ENCODE measurements at places on chromosomes 4 and X.

DNA sequence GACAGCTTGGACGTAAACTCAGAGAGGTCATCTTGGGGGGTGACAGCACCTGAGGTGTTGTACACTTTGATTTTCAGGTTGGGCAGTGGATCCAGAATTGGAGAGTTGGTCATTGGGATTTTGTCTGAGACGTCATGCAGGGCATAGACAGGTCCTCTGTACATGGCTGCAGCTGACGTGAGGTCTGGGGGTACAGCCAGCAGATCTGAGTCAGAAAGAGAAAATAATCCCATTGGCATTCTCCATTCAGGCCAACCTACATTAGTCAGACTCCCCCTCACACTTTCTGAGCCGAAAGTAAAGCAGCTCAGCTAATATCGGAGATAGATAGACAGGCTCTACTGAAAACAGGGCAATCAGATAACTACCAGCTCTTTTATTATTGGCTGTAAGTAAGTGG, 329.7 kb downstream of the UNC5C start:
- DNase-seq, result no peak

- no peak for DNase-seq
These were observed 531 bp upstream of the GPRIN3 start for GRCh38 chr4:89308161-89308500.

DNA sequence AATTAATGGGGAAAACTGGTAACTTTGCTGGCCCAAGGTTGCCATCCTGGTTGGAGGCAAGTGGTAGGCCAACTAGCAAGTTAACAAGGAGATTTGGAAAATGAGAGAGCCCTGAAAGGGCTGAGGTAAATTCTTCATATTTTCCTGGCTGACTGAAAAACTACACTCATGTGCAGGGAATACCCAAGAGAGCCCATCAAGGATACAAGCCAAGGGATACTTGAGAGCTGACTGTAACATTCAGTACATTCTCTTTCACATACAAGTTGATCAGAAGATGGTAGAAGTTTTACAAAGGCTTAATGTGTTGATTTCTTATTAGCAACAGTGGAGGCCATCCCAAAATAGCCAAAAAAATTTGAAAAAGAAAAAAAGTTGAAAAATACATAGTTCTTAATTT, 33.3 kb downstream of the IL2 start:
- no peak for DNase-seq

- DNase-seq, result no peak
These were observed 248.6 kb upstream of the JADE1 start for GRCh38 chr4:128560754-128561495.

DNA sequence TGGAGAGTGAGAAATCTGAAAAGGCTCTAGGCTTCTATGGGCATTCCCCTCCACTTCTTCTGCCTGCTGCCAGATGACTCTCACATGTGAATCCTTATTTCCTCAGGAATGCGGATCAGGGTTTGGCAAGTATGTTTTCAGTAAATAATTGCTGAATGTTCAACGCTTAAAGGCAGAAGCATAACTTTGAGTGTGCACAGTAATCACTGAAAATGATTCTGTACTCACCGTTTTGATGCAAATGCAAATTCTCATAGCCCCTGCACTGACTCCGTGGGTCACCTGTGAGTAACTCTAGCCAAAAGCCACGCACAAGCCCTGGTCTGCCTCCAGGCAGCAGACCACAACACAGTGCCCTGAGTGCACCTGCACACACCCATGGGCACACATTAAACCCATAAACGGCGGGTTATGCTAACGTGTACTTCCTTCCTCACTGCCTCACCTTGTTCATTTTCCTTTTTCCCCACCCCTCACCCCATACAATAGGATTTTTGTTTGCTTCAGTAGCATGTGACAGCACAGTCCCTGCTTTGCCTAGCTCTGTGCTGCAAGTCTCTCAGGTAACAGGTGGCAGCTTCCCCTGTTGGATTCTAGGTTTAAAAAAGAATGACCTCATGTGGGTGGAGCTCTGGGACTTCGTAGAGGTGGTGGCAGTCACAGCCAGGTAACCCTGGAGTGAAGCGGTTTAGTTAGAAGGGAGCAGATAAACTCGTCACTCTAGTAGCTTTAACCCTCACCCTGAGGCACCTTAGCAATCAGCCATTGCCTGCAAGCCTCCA, at the start of gene ARHGEF38:
Gene ARHGEF38 (plus strand): TSS at position 656 of the 782 bp plus-strand sequence. CDS start 146 bp downstream, outside the sequence.
- DNase-seq, result no peak

GRCh38 chr4:105657117-105657765, 51.2 kb downstream of the INTS12 start:
- no peak for DNase-seq

- no peak for DNase-seq
These were observed 16.3 kb downstream of the L1CAM start for GRCh38 chrX:153869473-153870287.

DNA sequence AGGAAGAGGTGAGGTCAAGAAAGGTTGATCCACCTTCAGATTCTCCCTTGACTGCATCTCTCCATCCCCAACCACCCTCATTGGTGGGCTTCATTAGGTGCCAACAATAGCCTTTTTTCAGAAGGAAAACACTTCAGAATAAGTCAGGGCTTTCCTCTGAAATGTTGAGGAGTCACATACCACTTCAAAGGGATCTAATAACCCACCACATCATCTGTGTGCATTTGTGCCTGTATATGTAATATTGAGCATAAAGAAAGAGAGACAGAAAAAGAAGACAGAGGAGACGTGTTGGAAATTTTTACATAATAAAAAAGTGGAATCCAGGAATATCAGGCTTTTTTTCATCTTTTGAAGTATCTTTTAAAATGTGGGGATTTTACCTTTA, 209.1 kb upstream of the SLC7A11 start:
- no peak for DNase-seq

DNA sequence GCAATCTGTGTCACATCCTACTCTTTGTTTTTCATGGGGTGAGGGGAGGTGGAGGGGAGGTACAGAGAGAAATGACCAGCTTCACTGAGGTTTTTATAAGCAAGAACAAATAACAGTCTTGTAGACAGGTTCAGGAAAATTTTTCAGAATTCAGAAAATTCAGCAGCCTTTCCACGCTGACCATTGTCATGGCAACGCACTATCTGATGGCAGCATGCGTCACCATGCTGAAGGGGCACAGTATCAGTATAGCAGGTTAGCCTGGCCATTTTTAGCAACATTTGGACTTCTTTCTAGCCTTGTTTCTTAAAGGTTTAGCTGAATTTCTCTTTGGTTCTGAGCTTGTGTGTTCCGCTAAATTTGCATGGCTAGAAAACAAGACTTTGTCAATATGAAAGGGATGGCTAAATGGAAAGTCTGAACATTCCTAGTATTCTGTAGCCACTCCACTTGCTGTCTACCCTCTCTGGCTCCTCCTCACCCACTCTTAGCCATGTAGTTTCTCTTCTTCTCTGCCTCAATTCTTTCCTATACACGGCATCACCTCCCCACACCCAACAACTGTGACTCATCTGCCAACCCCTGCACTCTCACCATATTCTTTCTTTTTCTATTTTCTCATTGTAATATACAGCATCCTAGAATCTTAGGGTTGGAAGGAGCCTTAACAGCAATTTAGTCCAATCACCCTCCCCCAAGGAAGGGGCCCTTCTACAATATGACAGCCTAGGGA, 42.7 kb upstream of the CITED1 start:
- DNase-seq, result no peak

DNA sequence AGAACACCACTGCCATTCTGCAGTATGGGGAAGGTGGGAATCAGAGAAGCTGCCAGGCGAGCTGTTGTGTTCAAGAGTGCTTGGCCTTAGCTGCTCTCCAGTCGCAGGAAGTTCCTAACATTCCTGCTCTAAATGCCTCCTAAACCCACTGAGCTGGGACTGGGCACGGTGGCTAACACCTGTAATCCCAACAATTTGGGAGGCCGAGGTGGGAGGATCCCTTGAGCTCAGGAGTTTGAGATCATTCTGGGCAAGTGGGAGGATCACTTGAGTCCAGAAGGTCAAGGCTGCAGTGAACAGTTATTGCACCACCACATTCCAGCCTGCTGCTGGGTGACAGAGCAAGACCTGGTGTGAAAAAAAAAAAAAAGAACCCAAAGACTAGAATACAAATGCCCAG, 690.3 kb upstream of the FAM241A start:
- DNase-seq, result no peak

DNA sequence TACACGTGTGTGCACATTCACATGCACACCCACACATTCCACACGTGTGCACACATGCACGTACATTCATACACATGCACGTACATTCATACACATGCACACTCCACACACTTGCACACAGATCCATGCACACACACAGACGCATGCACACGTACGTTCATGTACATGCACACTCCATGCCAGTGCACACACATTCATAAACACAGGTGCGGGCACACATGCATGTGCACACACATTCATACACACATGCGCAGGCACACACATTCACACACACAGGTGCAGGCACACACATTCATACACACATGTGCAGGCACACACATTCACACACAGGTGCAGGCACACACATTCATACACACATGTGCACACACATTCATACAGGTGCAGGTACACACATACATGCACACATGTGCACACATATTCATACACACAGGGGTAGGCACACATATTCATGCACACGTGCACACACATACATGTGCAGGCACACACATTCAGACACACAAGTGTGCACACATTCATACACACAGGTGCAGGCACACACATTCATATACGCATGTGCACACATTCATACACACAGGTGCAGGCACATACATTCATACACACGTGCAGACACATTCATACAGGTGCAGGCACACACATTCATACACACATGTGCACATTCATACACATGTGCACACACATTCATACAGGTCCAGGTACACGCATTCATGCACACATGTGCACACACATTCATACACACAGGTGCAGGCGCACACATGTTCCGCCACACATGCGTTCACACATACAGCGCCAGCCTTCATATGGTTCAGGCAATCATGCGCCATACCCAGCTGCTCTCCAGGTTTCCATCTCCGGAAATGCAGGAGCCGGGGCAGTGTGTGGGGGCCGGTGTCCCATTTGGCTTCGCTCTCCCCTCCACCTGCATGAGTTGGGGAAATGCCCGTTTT, 124.8 kb downstream of the HMX1 start:
- no peak for DNase-seq

GRCh38 chr4:152763796-152764195, 15.7 kb downstream of the TIGD4 start:
- DNase-seq, result no peak

DNA sequence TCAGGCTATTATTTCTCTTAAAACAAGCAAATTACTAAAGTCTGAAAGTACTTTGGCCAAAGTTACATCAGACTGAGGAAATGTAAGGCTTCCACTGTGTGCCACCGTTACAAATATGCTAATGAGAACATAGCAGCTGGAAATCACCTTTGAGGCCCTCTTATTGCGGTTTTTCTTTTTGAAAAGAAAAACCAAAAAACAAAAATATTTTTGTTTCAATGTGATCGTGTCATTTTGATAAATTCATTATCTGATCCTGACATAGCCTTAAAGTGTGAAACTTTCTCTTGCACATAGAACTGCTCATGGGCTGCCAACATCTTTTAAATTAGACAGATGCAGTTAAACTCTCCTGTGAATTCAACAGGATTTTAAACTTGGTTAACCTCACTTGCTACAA, 2.8 kb upstream of the TIFA start:
- DNase-seq, result no peak

DNA sequence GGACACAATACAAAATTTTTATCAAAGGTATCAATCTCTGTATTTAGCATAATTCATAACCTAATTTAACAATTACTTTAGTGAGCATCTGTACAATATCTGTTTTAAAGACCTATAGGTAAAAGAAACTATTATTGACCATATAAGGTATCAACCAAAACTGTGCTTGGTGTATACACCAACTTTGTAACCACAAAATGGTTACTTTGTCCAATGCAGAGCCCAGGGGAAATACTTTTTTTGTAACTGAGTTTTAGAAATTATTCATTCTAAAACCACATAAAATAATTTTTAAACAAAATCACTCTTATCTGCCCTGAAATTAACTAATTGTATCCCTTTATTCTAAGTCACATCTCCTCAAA, 5.0 kb downstream of the CXXC4 start:
- no peak for DNase-seq

- DNase-seq, result no peak
These were observed 53.8 kb downstream of the SEPTIN11 start for GRCh38 chr4:77003400-77003799.
